ENCODE measurements at places on chromosomes 4 and X.
A peak's percentile ranks its signal among the peaks of the same experiment; 100 is the strongest.

GRCh38 chr4:7007944-7008343 is 35.2 kb upstream of the TADA2B start:
- no peak for DNase-seq

DNA sequence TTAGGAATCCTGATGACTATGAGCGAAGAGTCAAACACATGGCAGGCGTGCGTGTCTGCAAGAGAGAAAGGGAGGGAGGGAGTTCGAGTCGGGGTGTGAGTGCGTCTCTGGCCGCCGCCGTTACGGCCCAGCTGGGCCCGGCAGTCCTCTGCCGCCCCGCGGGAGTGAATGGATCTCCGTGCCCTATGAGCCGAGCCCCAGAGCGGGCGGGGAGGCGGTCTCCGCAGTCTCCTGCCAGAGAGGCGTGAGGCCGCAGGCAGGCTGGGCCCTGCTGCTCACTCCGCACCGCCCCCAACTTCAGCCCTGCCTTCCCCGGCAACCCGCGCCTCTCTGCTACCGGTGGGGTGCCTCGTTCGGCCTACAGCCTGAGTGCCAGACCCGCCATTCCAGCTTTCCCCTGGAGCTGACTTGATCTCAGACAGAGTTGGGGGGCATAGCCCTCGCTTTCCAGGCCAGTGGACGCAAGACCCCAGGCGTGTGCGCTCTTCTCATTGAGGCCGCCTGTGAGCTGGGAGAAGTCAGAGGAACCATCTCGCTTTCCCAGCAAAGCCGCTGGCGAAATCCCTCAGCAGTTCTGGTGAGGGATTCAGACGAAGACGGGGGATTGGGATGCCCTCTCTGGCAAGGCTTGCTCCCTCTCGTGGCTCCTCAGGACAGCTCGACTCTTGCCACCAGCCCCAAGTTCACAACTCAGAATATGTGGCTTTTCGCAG is 1.4 kb downstream of the SLC16A2 start:
- DNase-seq, result peak; percentile 58

- no peak for DNase-seq
Measured at GRCh38 chr4:40255393-40256281, 58.8 kb downstream of the RHOH start.

- DNase-seq, result no peak
Measured at GRCh38 chr4:11847167-11847566, 418.5 kb upstream of the HS3ST1 start.

GRCh38 chr4:104010722-104011121 is 290.9 kb upstream of the TACR3 start:
- no peak for DNase-seq

DNA sequence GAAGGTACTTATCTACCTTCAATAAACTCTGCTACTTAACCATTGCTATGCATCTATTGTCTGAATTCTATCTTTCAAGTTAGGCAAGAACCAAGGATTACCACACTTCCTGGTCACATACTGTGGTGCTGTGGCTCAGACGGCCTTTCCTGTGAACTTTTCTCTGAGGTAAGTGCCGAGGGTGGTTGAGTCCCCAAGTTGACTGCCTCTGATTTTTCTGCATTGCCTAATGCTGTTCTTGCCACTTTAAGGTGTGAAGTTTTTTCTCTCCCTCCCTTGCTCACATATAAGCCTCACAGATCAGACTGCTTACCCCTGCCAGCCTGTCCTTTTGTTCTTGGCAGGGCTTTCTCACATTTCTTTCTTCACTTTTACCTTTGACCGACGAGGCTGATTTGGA is 348.0 kb upstream of the POU3F4 start:
- no peak for DNase-seq

- no peak for DNase-seq
Measured at GRCh38 chr4:109155682-109156283, 146.7 kb downstream of the COL25A1 start.

DNA sequence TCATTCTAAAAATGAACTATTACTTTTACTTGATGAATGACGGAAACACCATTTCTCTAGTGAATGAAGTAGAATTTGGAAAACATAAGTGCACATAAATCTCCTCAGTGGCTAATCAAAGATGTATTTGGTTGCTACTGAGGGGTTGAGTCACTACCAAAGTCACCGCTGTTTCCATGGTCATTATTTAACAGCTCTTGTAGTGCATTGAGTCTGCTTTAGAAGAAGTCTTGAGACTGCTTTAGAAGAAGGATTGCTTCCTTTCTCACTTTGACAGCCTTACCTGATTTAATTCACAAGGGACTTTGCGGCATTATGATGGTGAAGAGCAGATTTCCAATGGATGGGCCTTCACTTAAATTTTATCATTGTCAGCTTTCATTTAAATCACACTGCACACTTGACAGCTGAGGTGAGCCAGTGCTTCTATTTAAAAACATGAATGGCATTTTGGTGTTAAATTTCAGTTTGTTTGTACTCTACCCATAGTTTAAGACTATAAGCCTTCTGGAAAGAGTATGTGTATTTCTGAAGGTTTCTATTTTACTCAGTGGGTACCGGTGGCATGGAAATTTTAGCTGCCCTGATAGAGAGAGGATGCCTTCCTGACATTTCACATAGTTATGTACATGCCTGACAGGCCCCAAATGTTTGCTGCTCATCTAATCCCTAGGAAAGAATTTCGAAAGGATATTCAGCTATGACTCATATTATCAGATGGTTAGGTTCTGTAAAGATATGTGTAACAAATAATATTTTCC is 9.5 kb downstream of the ASB5 start:
- no peak for DNase-seq

GRCh38 chr4:8176547-8177399 is 18.2 kb upstream of the ABLIM2 start:
- DNase-seq, result peak; percentile 83

GRCh38 chr4:29153642-29154041 is 1566.5 kb upstream of the PCDH7 start:
- DNase-seq, result no peak

- DNase-seq, result no peak
Measured at GRCh38 chr4:74093981-74094623, 4.9 kb downstream of the CXCL2 start.

DNA sequence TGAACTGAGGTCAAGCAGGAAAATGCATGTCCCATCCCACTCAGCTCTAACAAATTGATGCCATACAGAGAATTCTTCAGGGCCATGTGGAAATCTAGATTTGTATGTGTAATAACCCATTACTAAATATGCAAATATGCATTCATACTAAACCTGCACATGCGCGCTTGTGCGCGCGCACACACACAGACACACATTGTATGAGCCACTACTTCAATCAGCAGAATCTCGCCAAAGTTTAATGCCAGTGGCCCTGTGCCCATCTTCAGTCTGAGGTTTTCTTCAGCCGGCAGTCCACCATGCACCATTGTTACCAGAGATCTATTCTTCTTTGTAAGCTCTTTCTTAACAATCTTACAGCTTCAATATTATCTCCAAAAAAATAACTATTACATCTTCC is 276.4 kb downstream of the PDGFC start:
- DNase-seq, result no peak

DNA sequence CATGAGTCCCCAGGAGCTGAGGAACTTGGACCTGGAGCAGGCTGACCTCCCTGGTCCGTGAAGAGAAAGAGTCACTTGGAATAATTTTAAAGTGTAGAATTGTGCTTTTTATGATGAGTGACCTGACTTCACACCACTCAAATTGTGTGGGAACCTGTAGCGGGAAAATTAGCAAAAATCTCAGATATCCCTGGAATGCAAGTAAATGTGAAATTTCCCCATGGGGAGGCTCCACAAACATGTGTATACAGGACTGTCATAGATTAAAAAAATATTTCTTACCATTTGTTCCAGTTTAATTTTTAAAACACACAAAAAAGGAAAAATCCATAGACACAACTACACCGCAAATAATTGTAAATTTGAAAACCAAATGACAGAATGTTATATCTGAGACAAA is 1079.6 kb upstream of the PABPC4L start:
- no peak for DNase-seq

DNA sequence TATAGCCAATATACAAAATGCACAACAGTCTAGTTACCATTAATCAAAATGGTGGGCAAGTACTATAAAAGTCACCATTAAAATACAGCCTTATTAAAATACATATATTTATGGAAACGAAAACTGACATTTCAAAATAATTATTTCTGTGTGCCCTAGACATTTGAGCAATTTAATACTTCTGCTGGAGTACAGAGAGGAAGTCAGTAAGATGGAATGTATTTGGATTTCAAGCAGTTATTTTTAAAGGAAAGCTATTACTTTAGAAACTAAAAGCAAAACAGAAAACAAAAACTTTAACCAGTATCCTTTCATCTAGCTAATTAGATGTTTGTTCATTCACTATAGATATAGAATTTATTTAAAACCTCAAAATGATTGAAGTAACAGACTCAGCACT is 37.8 kb upstream of the TLR2 start:
- no peak for DNase-seq

DNA sequence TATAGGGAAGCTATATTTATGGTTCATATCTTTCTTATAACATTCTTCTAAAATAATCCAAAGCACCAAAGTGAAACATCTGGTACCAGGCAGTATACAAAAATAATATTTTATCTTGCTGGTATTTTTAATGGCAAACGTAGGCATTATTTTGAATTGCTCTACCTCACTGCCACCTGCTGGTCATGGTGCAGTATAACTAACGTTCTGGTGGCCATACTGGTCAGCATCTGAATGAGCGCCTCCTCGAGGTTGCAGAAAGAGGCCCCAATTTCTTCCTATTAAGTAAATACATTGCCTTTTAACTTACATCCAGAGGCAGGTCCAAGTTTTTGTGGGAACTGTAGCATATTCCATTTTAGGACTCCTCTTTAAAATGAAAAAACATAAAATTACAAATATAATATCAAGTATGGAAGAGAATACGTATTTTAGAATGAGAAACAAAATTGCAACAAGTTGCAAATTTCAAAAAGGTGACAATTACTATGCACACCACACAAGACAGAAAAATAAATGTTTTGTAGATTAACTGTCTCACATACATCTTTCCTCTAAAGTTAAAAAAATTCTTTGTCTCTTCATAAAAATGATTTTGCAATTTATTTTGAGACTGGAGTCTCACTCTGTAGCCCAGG is 22.9 kb upstream of the CWH43 start:
- peak; percentile 54 for DNase-seq

GRCh38 chr4:169345316-169345721 is 74.6 kb upstream of the SH3RF1 start:
- DNase-seq, result no peak

- no peak for DNase-seq
Measured at GRCh38 chrX:73852022-73852421, 289.0 kb downstream of the CHIC1 start.

GRCh38 chr4:1988327-1988724 is 20.4 kb downstream of the NELFA start:
- no peak for DNase-seq
